Gastrocnemius medialis (tissue), 4 donors: ENCODE measurements at places on chromosomes 2 and 18.

DNA sequence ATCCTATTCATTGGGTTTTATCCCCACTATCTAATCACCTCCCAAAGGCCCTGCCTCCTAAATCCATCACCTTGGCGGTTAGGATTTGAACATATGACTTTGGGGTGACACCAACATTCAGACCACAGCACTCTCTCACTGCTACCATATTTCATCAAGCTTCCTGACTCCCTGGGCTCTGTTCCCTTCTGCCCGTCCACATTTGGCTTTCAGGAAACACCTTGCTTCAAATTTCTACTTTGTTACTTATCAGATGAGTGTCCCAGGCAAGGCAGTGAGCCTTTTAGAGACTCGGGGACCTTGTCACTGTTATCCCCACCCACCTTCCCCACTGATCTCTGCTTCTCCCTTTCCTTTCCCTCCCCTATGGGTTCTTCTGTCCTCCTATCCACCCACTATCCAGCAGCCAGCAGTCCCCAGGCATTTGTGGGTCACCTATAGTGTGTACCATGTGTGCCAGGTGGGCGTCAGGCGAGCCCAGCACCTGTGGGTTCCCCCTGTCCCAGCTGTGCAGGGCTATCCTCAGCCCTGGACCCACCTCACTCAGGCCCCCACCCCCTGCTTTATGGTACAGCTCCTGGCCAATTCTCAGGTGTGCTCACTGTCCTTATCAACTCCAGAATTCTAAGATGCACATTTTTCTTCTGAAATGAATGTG is 230.9 kb downstream of the LOXHD1 start:
- DNase-seq = no peak

GRCh38 chr2:177265824-177266817 is 1.6 kb upstream of the NFE2L2 start:
- DNase-seq = no peak

DNA sequence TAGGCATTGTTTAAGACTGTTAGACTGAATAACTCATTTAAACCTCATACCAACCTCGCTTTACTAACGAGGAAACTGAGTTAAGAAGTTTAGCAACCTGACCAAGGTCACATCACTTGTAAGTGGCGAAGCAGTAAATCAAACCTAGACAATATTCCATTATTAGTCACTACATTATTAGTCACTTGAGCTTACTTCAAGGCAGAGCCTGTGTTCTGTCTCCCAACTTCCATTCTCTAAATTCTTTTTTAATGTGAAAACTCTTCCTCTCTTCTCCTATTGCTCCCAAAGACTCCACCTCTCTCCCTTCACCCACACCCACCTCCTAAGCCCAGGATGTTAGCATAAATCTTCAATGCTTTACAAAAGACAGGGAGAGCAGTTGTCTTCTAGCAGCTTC is 156.5 kb downstream of the ARL6IP6 start:
- no peak for DNase-seq

- DNase-seq = no peak
These were observed 466.3 kb upstream of the RAB12 start for GRCh38 chr18:8142932-8143331.

DNA sequence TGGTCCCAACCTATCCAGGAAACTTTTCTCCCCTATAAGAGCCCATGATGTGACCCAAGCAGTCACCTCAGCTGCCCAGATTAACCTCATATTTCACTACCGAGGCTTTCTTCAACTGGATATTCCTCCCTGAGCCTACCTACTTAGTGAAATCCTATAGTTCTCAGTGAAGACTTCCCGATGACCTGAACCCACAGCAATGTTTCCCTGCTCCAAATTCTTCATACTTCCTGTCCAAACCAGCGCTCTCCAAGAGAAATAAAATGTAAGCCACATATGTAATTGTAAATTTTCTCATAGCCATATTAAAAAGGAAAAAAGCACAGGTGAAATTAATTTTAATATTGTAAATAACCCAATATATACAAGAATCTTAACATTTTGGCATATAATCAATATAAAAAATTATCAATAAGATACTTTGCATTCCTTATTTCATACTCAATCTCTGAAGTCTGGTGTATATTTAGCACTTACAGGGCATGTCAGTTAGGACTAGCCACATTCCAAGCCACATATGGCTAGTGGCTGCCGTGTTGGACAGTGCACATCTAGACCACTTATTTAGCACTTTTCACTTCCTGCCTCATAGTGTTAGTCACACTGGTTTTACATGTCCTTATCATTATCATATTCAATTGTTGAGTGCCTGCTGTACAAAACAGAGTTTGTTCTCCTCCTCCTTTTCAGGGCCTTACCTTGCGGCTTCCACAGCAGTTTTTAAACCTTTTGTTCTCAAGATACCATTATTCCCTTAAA is 1.9 kb upstream of the STAT4 start:
- DNase-seq = no peak

DNA sequence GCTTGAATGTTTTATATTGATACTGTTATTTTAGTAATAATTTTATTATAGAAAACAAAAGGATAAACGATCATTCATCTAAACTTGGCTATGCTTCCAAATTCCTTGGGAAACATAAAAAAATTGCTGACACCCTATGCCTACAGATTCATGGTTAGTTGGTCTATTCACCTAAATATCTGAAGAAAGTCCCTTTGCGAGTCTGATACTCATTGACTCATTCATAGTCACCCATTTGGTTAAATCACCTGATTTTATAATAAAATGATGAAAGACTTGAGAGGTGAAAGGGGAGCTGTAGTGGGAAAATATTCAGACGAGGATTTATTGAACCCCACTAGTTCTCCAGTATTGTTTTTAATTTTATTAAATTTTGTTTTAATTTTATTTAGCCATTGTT is 112.0 kb downstream of the PTPN4 start:
- DNase-seq = no peak

GRCh38 chr2:120989512-120990441 is 254.1 kb downstream of the GLI2 start:
- DNase-seq = no peak

DNA sequence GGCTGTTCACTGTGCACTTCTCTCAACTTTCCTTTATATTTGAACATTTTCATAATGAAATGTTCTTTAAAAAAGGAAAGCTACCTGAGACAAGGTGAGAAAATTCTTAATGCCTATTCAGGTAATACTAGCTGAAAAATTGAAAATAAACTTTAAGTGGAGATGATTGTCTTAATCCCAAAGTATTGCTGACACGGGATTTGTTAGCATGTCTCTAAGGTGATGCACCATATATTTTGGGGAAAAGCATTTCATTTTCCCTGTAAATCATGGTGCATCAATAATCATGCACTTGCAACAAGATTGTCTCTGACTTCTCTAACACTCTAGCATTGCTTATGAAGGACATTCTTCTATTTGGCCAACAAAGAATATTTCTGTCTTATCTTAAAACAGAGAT is 848.0 kb downstream of the DPP10 start:
- DNase-seq = no peak

DNA sequence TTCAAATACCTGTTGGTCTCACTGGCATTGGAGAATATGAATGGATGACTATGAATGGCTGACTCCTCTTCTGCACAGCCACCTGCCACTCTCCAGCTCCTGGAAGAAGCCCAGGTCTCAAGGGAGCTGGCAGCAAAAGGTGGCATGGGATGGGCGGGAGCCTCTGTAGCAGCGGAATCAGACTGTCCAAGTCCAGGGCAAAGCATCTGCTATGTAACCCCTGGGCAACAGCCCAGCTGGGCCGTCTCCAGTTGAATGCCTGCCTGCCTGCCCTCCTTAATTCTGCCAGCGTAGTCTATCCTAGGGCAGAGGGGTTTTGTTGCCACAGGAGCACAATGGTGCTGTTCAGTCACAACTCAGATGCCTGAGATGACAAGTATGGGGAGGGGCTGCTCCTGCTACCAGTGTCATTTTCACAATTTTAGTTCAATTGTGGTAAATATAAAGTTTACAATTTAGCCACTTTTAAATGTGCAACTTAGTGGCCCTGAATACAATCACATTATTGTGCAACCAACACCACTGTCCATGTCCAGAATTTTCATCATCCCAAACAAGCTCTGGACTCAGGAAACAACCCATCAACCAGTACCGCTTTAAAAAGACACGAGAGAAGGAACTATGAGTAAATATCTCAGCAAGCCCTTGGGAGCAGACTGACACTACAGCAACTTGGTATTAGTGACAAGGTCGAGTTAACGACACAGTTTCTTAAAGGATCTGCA is 115.2 kb downstream of the MYO5B start:
- DNase-seq = peak; percentile 51

DNA sequence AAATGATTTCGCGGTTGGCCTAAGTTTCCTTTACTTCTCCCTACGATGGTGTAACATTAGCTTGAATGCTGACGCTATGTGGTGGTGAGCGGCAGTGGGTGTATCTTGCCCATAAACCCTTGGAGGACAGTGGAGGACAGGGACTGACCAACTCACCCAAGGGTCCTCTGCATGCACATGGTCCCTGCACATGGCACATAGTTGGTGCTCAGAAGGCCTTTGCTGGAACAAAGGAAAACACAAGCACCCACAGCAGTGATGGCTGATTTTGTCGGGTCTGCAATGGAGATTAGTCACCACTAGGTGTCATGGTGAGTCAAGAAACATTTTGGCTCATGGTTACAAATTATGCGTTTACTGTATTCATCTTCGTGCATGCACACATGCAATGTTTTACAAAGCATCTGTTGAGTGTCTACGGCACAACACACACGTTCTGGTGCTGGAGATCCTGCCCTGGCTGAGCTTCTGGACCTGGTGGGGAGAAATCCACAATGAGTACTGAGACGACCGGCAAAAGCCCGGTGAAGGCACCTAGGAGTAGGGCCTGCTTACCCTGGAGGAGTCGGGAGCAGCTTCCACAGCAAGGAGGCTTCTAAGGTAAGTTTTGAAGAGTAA is 44.0 kb downstream of the PDCL3 start:
- no peak for DNase-seq

DNA sequence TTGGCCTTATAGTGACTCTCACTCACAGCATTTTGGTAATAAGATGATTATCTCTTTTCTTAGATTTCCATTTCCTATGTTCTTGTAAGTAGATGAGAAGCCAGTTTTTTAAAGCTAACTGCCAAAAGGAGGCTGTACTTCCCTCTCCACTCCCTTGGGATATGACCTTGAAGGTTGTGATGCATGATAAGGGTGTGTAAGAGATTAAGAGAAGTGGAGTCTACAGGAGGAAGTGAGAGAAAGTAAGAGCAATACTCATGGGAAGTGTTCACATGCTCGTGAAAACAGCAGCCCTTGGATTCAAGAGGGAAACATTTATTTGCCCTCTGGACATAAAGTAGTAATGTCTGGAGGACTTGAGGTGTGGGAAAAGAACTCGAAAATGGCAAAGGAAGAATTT is 171.5 kb downstream of the EVA1A start:
- no peak for DNase-seq

DNA sequence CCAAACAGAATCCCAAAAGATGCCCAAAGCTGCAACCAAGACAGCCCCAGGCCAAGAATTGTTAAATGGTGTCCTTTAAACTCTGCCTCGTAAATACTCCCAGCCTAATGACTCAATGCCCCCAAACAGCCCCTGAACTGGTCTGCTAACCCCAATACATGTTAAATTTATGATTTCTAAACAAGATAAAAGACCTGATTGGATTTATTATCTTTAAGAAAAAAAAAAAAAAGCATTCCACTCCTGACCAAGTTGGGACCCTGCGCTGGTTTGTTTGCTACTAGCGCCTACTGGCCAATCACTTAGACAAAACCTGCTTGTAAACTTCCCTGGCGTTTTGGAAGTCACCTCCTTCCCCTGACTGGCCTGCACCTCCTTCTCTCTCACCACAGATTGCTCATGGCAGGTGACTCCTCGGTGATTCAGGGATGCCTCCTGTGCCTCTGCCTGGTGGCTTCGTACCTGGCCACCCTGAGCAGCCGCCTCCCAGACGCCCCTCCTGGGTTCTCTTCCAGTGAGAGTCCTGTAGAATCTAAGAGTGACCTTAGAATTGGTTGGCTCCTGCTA is 121.3 kb downstream of the BCL11A start:
- no peak for DNase-seq

- no peak for DNase-seq
These were observed 417.9 kb downstream of the HRH4 start for GRCh38 chr18:24878289-24878688.

DNA sequence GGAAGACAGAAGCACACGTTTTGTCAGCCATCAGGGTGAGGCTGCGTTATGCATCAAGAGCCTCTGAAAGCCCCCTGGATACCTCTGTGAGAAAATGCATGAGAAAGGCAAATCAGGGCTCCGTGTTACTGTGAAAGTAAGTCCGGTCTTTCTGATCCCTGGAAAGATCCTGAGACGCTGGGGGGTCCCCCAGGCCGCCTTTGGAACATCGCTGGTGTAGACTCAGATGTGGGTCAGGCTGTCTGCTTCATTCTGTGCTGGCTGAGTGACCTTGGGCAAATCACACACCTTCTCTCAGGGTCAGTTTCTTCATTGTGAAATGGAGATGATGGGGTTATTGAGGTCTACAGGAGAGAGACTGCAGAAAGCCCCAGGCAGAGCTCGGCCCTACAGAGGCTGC is 42.0 kb upstream of the HS6ST1 start:
- no peak for DNase-seq

GRCh38 chr18:29163596-29163995 is 986.7 kb upstream of the CDH2 start:
- no peak for DNase-seq

DNA sequence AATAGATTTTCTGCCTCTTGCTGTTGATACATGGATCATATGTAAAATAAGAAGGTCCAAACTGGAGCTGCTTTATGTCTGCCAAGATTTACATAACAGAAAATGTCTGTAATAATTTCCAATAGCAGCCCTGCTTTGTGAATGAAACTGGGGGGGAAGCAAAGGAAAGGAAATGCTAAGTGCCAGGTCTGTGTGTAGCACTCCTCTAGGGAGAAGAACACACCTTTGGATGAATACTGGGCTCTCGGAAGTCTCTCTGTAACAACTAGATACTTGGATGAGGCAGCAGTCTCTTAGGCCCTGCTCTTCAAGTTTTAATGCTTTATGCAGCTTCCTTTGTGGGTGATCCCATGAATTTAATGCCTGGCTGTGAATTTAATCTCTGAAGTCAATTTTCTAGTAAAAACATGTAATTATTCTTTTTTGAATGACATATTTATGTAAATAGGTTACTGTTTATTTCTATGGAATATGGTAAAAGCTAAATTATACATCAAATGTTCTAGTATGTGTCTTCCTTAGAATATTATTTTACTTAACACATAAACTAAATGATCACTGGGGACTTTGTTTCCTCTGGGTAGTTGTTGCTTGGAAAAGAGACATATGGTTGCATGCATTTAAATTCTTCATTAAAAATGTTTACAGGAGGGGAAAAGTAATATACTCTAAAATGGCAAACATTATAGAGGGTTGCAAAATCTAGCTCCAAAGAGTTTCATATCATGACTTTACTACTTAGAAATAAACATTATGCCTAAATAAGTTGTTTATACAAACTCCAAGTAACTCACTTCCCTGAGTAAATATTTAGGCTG is 336.6 kb upstream of the CWC22 start:
- DNase-seq = no peak

- no peak for DNase-seq
These were observed 21.7 kb upstream of the STRN start for GRCh38 chr2:36988008-36988407.
